ENCODE measurements at places on chromosomes 11 and 22.

- no peak for DNase-seq
These were observed 35.7 kb upstream of the LRRC10B start for GRCh38 chr11:61472868-61473267.

DNA sequence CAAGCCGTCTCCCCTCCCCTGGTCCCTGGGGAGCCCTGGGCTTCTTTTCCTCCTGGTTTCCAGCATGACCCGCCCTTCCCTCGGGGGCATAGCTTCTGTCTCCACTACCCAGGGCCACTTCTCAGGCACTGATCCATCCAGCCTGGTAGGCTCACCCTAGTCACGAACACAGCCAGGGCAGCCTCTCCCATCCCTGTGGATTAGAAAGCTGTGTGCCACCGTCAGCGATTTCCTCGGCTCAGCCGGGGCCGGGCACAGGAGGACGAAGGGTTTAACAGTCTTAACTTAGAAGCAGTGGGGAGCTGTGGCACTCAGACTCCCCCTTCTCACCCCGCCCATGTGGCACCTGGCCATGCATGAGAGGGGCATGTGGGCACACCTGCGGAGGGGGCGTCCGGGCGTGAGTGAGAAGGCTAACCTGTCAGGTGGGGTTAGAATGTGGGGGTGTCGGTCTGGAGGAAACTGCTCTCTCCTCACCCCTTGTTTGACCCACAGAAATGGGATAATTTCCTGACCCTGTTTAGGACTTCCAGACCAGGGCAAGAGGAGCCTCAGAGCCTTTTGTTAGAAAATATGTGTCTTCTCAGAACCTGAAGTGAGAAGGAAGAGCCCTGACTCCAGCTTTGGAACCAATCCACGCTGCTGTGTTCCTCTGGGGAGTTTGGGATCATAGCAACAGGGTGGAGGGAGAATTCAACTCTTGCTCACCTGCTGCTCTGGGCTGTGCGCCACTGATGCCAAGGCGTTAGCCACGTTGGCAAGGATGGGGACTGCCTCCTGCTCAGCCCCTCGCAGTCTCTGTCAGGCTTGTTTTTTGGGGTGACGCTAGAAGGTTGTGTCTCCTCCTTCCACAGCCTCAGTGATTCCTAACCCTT is 14.6 kb downstream of the GLB1L2 start:
- no peak for DNase-seq

DNA sequence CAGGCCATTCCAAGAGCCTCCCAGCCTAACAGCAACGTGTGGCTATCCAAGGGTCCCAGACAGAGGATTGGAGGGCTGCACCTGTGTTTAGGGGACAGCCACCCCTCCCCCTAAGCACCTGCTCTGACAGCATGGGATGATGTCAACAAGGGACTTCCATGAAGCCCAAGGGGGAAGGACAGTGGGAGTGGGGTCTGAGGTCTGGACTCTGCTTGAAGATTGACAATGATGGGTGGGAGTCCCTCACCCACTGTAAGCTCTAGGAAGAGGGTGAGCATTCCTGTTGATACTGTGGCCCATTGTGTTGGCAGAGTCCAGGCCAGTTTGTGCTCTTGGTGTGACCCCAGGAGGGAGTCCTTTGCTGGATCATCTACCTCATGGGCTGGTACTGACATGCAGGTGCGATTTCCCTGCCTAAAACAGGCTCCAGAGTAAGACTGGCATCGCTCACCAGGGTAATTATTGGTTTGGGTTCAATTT is 46.9 kb upstream of the TUB start:
- DNase-seq, result no peak

GRCh38 chr11:76659672-76660532 is 10.6 kb downstream of the LRRC32 start:
- no peak for DNase-seq

DNA sequence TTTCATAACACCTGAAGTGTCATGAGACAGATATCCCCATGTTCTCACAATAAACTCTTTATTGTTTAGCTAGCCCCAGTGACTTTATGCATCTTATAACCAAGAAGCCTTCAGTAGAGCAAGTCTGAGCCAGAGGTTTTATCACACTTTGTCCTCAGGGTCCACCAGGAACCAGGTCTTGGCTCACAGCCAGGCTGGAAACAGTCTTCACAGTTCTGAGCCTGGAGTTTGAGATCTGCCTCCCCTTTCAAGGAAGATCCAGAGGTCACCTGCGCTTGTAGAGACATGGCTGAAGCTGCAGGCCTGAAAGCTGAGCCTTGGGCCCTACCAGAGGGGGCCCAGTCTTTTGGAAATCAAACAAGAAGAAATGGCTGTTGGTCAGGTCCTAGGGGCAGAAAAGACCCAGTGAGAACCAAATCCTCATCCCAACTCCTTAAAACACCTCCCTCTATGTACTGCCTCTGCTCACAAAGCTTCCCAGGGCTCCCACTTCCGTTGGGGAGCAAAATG is 3.5 kb downstream of the RRP8 start:
- no peak for DNase-seq

DNA sequence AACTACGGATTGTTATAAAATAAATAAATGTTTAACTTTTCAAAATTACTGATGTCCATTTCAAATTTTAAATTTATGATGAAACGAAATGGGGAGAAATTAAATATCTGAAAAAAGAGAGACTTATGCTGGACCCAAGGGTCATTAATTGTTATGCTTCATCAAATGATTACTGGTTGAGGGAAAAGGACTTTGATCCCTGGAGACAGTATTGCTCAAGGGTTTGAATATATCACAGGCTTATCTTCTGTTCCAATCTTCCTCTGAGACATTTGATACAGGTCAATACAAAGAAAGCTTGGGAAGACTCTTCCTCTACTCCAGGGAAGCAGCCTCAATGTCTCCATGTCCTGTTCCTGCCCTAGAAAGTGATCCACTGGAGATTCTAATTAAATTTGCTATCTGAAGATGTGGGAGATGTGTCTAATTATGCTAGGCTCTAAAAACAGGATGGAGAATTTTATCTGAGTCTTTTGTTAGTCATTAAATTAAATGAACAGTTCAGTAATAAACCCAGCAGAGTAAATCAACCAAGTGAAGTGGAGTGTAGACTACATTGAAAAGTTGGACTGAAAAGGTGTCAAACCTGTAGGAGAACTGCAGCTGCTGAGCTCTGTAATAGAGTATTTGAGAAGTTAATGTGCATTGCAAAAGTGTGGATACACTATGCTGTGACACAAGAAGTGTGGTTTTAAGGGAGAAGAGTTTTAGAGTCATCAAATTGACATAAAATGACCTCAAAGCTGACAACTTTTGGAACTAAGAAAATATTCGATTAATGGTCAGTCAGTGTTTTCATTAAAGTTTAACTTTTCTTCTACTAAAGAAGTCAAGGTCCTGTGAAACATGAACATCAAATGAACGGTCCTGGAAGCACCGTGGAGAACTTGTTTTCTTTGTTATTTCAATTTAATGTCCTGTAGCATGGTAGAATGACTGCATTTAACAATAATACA is 623.7 kb upstream of the CCDC90B start:
- no peak for DNase-seq

DNA sequence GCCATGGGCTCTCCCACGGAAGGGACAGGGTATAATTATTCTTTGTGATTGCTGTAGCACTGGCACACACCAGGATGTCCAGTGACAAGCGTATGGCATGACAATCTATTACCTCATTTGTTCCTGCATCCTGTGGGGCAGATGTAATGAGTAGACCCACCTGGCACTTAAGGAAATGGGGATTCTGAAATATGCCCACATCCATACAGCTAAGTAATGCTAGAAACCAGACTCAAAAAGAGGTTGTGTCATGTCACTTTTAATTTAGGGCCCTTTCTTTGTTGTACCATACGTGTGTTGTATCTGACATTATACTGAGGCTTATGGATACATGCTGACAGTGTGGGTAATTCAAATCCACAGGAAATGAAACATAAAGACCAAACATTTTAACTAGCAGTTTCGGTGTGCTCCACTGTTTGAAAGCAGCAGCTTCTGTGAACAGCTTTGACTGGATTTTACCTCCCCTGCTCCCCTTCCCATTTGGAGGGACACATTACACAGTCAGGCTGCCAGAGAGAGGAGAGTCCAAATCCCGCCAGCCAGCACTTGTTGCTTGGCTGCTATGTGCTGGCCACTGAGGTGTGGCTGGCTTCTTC is 21.2 kb downstream of the GRAMD1B start:
- DNase-seq, result no peak

DNA sequence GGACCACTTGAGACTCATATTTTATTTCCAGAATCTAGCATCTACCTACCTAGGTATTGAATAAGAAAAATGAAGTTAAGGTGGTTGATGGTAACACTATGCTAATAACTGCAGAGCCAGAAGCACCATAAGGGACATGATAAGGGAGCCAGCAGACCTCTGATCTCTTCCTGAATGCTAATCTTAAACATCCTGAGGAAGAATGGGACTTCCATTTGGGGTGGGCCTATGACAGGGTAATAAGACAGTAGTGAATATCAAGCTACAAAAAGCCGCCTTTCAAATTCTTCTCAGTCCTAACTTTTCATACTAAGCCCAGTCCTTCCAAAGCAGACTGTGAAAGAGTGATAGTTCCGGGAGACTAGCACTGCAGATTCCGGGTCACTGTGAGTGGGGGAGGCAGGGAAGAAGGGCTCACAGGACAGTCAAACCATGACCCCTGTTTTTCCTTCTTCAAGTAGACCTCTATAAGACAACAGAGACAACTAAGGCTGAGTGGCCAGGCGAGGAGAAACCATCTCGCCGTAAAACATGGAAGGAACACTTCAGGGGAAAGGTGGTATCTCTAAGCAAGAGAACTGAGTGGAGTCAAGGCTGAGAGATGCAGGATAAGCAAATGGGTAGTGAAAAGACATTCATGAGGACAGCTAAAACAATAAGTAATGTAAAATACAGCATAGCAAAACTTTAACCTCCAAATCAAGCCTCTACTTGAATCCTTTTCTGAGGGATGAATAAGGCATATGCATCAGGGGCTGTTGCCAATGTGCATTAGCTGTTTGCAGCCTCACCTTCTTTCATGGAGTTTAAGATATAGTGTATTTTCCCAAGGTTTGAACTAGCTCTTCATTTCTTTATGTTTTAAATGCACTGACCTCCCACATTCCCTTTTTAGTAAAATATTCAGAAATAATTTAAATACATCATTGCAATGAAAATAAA is 2.1 kb downstream of the HBB start:
- no peak for DNase-seq

DNA sequence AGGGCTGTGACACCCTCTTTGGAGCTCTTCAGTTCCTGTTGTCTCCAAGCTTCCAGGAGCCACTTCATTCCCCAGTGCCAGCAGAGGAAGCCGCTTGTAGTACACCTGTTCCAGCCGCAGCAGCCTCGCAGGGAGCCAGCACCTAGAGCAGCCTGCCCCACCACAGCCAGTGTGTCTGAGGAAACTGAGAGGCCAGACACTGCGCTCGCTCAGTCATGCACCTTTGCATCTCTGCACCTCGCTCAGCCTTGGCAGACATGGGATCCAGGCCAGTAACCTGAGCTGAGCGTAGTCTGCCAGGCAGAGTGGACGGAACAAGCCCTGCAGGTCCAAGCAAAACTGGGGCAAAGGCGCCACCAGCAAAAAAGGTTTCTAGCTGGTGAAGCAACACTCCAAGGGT is 1072.1 kb downstream of the JRKL start:
- DNase-seq, result no peak

DNA sequence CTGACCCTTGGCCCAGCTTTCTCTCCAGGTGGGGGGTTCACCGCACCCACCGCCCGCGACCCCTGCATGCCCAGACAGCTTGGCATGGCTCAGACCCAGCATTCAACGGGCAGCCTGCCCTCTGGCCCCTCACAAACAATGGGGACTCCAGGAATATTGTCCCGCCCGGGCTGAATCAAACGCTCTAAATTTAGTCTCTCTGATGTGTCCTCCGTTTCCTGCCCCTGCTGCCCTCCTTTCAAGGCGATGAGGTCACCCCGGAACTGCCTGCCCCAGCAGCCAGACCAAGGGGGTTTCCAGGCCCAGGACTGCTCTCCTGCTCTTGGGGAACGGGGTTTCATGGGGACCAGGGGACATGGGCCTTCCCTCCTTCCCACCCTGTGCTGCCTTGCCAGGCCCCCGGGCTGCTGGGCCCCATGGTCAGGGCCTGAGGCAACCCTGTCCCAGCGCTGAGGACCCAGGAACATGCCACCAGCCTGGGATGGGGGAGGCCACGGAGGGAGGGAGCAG is 10.1 kb upstream of the PDGFB start:
- DNase-seq, result no peak

- no peak for DNase-seq
These were observed 51.3 kb downstream of the AASDHPPT start for GRCh38 chr11:106128740-106129139.

DNA sequence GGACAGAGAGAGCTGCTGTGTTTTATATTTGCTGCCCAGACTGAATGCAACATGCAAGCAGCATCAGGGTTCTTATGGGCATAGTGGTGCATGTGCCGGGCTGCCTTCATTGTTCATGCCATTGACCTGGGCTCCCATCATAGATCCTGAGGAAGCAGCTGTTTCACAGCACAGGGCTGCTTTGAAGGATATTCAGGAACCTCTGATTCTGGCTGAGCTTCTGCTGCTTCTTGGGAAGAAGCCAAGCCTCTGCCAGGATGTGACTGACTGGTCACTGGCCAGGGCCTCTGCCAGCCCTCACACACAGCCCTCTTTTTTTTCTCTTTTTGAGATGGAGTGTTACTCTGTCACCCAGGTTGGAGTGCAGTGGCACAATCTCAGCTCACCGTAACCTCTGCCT is 43.3 kb downstream of the CYB5R2 start:
- no peak for DNase-seq

DNA sequence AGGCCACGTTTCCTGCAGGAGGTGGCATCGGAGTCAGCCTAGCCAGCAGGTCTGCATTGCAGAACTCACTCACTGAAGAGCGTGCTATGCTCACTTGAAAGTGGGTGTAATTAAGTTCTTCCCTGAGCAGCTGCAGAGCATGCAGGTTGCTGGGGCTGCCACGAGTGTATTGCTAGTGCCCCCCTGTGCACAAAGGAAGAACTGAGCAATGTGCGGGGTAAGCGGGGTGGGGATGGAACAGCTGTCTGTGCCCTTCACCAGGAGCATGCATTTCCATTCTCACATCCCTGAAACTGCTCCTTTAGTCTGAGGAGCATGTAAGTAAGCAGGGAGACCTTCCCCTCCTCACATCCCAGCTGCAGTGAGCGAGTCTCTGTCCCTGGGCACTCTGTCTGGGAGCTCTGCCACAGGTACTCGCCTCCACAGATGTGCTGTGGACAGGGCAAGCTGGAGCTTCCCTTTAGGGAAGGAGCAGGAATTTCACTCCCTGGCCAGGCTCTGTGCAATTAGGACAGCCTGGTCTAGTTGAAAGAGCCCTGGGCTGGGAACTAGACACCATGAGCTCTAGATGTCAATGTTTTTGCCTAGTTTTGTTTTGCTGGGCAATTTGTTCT is 1031.8 kb downstream of the NTM start:
- DNase-seq, result no peak

- DNase-seq, result no peak
These were observed 21.0 kb downstream of the LMO1 start for GRCh38 chr11:8242499-8243280.

All from stimulated activated CD4-positive, alpha-beta T cell treated with anti-CD3 and anti-CD28 coated beads, TNF-alpha, amount 100 ng/mL, for 48 hours (primary cell).